NCI-H1417 treated with DMSO at 0.1 percent for 48 hours (cell line): ENCODE measurements at places on chromosomes 4 and X.

- DNase-seq, result no peak
Measured at GRCh38 chr4:184424993-184425758, 49.2 kb downstream of the IRF2 start.

- no peak for DNase-seq
Measured at GRCh38 chr4:20809812-20810211, 109.6 kb downstream of the PACRGL start.

GRCh38 chrX:53086464-53086863, 4.3 kb downstream of the TSPYL2 start:
- no peak for DNase-seq

DNA sequence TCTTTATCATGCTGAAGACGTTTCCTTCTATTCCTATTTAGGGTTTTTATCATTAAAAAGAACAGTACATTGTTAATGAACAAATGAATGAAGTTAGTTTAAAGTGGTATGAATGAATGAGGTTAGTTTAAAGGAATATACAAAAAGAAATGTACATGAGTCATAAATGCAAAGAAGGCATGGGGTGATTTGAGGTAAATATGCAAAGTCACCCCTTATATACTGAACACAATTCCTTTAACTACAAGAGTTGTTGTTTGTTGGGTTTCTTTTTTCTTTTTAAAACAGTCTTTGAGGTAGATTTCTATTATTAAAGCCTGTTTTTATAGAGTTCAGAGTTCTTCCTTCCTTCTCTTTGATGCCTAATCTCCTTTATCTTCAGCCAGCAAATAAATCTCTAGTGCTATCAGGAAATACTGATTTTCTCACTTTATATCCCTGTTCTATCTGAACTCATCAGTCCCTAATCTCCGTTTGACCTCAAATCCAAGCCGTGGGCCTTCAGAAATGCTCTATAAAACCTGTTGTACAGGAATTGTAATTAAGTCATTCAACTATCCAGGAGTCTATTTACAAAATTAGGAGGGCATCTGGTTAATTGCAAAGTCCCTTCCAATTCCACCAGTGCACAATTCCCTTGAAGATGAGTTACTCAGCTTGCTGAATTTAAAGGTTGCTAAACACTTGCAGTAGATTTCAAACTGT, 31.6 kb upstream of the ABCG2 start:
- DNase-seq, result no peak

DNA sequence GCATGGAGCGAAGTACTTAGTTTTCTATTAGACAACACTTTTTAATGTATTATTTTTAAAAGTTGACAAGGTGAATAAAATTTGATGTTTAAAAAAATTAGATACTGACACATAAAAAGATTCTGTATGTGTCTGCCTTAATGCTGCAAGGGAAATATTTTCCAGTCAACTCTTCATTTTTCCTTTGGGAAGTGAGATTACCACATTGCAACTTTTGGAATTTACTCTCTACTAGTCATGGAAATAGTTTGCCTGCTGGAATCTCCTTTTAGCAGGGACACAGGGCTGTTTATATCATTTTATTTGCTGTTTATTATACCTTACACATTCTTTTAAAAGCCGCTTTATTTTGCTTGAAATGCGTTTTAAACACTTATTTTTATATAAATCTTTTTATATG, 135.1 kb downstream of the MID1 start:
- DNase-seq, result no peak

DNA sequence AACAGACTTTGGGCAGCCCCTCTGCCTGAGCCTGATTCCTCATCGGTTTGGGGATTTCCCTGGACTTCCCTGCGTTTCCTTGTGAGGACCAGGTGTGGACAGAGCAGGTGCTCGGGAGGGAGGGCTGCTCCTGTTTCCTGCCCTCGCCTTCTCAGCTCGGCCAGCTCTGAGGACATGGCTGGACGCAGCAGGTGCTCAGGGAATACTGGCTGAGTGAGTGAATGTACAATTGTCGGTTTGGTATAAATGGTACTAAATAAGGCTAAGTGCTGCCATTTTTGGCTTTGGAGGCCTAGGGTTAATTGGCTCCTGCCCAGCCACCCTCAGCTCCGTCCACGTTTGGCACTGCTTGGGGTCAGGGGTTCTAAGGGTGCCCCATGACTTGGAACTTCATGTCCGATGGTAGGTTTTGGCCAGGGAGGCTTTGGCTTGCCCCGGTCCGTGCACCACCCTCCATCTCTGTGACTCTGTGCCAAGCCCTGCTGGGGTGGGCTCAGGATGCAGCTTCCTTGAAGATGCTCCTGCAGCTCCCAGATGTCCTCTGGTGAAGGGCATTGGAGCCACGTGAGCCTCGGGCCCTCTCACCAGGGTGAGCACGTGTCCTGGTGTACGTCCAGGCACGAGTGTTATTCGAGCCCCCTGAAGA, 45.0 kb upstream of the NKX1-1 start:
- no peak for DNase-seq

DNA sequence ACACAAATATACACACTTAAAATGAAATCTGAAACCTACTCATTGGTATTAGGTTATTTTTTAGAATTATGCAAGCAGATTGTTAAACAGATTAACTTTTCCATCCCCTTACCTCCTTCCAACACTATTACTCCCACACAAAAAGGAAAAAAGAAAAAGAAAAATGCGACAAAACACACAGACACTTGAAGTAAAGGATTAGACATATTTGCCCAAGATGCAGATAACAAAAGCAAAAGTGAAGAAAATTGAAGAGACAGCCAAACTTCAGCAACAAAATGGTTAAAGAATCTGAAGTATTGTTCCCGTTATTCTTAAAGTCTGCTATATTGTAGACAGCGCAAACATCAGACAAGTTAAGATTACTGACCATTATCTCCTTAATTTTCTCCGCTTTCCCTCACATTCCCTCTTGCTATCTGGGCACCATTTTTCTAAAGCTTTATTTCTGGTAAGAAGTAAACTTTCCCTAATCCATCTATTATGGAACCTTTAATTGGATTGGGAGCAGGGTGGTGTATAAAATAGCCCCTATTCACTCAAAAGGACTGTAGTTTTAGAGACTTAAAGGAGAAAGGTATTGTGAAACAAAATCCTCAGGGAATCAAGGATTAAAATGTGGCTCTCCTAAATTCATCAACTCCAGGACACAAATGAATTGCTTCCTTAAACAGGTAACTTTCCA, 34.7 kb upstream of the MAB21L2 start:
- no peak for DNase-seq

GRCh38 chrX:150405006-150405405, 41.9 kb downstream of the MAMLD1 start:
- no peak for DNase-seq
